ENCODE measurements at places on chromosomes 4 and X.

DNA sequence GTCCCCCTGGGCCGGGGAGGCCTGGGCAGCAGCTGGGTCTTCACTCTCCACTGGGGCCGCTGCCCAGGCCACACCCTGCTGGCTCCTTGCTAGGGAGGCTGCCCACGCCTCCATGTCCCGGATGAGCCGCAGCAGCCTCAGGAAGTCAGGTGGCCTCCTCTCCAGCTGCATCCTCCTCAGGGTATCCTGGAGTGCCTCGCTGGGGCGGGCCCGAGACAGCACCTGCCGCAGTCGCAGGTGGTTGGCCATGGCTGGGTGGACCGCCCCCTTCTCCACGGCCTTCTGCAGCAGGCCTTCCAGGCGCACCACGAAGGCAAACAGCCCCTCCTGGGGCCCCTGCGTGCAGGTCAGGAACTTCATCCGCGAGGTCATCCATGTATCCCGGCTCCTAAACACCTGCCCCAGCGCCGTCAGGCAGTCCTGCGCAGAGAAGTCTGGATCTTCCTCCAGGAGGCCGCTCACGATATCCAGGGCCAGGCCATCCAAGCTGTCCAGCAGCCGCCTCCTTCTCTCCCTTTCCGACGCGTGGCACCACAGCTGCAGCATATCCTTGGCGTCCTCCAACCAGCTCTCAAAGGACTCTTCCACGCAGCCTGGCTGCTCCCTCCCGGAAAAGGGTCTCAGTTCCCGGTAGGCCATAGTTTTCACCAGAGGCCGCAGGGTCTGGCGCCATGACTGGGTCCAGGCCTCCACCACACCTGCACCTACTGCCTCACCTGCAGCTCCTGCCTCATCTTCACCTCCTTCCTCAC, 2.1 kb downstream of the PNMA6F start:
- no peak for DNase-seq

DNA sequence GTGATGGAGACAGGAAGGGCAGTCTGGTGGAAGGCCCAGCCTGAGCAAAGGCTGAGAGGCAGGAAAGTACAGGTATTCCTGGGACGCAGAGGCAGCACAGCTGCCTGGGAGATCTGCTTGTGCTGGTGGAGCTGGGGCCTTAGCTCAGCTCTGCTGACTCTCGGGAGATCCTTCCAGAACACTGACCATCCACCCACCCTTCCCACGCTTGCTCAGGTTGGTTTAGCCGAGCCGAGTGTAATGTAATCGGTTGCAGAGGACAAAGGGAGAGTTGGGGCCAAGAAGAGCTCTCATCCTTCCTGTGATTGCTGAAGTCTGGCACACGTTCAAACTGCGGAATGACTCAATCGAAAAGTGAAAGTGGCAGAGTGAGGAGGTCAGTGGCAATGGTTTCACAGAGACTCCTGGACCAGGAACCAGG, 43.1 kb upstream of the GPR78 start:
- no peak for DNase-seq

DNA sequence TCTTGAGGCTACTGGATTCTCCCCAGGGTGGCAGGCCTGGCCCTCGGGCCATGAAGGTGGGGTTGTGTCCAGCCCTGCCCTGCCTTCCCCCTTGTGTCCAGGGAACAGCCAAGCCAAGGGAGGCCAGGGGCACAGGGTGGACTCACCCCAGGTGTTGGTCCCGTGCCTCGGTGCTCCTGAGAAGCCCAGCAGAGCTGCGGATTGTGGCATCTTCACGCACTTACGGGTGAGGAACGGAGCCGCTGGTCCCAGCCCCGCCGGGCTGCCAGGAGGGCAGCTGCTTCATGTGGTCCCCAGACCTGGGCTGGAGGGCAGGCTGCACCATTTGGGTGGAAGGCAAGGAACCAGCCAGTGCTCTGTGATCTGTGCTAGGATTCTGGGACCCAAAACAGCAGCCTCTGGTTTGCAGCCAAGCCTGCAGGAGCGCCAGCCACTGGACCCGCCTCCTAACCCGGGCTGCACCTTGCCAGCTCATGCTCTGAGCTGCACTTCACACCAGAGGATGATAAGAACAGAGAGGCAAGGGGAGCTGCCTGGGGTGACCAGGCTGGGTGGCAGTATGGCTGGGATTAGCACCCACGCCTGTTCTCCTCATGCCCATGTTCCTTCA, 36.1 kb upstream of the HMX1 start:
- DNase-seq: no peak

DNA sequence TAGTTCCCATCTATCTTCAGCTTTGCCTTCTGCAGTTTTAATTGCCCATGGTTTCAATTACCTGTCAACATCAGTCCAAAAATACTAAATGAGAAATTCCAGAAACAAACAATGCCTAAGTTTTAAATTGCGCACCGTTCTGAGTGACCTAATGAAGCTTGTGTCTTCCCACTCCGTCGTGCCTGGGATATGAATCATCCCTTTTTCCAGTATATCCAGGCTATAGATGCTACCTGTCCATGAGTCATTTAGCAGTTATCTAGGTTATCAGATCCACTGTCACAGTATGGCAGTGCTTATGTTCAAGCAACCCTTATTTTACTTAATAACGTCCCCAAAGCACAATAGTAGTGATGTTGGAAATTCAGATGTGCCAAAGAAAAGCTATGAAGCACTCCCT, 363.6 kb upstream of the FAM241A start:
- no peak for DNase-seq

GRCh38 chrX:105882581-105883275, 60.4 kb downstream of the NRK start:
- no peak for DNase-seq

- no peak for DNase-seq
Measured at GRCh38 chr4:7864685-7865084, 75.0 kb downstream of the AFAP1 start.
